CD4-positive, alpha-beta T cell treated with Interleukin-12 subunit alpha and Interleukin-12 subunit beta, for 1 hour (primary cell): ENCODE measurements at places on chromosomes 12 and 14.

- DNase-seq = no peak
Observed at GRCh38 chr12:3602488-3602887, 111.5 kb downstream of the PRMT8 start.

DNA sequence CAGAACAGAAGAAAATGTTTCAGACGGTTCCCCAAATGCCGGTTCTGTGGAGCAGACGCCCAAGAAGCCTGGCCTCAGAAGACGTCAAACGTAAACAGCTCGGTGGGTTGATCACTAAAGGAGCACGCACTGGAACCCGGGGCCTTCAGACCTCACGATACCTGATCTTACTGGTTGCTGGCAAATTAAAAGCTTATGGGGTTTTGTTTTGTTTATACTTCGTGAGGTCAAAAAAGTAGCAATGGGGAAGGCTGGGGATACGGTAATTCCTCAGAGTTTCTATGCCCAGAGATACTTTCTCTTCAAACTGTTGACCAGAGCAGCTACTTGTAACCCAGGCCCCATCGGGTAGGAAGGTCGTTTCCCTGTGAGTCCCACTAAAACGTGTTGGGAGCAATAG lies 1.7 kb downstream of the CDKN1B start:
- peak; percentile 48 for DNase-seq

GRCh38 chr12:47990351-47991105 lies 13.7 kb downstream of the COL2A1 start:
- DNase-seq = peak; percentile 60

DNA sequence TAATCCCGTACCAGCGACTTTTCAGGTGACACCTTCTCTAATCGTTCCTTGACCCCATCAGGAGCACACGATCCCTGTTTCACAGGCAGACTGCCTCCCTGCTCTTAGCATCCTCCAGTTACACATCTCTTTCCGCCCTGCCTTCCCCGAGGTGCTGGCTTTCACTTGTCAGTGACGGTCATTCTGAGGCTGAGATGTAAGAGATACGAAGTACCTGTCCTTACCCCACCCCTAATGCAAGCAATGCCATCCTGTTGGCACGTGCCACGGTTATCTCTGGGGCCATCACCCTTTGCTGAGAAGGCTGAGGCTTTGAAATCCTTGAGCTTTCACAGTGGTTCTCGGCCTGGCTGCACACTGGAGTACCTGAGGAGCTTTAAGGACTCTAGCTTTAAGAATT lies 24.4 kb downstream of the B4GALNT3 start:
- DNase-seq = no peak

DNA sequence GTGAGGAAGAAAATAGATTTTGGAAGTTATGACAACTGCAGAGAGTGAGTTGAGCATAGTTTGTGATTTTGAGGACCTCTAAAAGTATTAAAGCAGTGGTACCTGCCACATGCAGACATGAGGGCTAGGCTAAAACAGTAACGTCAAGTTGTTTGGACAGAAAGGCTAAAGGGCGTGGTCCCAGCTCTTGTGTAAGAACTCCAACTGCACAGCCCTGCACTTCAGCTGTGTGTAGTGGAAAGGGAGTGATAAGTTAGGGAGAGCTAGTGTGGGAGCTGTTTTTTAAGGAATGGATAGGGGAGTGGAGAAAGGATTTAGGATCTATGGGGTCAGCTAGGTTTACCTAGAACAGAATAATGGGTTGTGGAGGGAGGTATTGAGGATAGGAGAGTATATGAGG lies 39.5 kb downstream of the TESPA1 start:
- no peak for DNase-seq

- no peak for DNase-seq
Observed at GRCh38 chr14:102610968-102611811, 18.7 kb downstream of the RCOR1 start.

DNA sequence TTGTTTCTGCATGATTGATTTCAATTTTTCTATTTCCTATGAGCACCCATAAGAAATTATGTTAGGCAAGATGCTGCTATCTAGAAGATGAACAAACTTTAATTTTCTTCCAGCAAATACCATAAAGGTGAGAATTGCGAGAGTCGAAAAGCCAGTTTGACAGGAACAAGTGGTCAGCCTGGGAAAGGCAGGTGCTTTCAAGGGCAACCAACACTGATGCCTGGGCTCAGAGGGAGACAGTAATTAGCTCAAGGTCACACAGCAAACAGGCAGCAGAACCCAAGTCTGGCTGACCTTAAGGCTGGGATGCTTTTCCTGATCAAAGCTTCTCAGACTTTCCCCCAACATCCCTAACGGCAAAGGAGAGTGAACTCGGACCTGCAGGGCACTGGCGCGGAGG lies 6.8 kb upstream of the OTUB2 start:
- no peak for DNase-seq

GRCh38 chr12:109182041-109182839 lies 65.9 kb downstream of the ACACB start:
- no peak for DNase-seq

DNA sequence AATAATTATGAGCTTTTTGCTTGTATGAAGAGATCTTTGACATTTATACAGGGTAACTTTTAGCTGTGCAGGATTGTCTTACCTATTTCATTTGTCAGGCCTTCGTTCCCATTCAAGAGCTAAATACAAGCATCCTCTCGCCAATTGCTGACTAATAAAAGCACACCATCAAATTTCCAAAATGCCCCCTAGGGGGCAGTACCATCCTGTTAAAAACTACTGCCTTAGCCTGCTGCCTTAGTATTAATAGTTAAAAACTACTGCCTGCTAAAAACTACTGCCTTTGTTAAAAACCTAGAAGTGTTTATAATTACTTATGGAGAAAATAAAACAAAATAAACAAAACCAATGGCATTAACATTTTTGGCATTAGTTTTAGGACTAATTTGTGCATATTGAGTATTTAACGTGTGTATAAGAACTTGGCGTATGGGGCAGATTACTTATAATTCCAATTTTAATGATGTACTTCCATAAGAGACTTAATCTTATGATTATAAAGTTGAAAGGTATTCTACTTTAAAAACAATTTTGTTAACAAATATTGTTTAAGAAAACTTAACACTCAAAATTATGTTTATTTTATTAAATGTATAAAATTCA lies 3.0 kb upstream of the IFI27L2 start:
- DNase-seq = peak; percentile 82

GRCh38 chr12:22406627-22407026 lies 72.1 kb upstream of the ST8SIA1 start:
- DNase-seq = no peak

GRCh38 chr12:28618171-28618570 lies 427.9 kb downstream of the CCDC91 start:
- no peak for DNase-seq

GRCh38 chr14:100533656-100534485 lies 53.3 kb downstream of the BEGAIN start:
- no peak for DNase-seq

- DNase-seq = no peak
Observed at GRCh38 chr12:127416796-127417195, 850.2 kb upstream of the TMEM132C start.

- DNase-seq = no peak
Observed at GRCh38 chr12:18415227-18415626, 153.9 kb downstream of the PIK3C2G start.

- DNase-seq = peak; percentile 43
Observed at GRCh38 chr12:11621797-11622423, 27.6 kb upstream of the ETV6 start.

- DNase-seq = peak; percentile 84
Observed at GRCh38 chr12:96399120-96399918, 920 bp downstream of the CDK17 start.

DNA sequence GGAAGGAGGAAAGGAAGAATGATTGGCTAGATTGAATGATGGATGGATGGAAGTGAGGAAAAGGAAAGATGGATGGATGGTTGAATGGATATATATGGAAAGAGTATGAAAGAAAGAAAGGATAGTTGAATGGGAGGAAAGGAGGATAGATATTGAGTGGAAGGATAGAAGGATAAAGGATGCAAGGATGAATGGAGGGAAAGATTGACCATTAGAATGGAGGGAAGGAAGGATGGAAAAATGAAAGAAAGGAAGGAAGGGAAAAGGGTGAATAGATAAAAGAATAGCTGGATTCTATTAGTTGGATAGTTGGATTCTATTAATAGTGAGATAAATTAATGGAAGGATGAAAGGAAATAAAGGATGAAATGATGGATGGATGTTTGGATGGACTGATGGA lies 105.9 kb downstream of the CALM1 start:
- no peak for DNase-seq

DNA sequence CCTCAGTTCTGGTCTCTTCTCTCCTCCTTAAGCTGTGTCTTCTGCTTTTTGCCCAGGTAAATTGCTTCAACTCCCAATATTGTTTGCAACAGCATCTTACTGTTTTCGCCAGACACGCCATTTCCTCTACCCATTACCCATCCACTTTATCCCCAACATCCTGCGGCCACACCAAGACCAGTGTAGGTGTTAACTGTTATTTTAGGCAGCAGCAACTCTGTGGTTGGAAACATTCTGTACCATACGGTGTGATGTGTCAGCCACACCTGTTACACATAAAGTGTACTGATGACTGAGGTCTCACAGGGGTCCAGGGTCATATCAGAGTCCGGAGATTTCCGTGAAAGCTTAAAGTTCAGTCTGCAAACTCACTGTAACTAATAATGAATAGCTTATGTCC lies 21.8 kb upstream of the KLRD1 start:
- DNase-seq = peak; percentile 44

DNA sequence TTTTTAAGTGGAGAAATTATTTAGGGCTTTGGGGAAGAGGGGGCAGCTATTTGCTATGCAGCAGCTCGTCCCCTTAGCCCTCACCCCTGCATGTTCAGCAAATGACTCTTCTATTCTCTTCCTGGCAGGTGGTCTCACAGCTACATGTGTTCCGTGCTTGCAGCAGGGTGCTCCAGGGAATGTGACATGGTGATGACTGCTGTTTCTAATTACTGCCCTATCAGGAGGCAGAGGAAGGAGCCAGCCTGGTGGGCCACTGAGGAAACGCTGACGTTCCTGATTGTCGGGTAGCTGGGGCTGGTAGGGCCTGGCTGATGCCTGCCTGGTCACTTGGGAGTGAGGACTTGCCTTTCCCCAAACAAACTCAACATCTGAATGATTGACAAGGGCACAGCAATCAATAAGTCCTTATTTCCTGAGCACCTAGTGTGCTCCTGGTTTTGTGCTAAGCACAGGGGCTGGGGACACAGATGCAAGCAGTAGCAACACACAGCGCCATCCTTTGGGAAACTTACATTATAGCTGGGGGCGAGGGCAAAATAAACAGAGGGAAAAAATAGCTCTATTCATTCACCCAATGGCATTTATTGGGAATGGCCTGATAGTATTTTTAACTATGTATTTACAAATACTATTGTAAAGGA lies 377.8 kb downstream of the FUT8 start:
- no peak for DNase-seq
